CD4-positive, alpha-beta T cell treated with Interleukin-2 at 100 ng/mL for 4 hours (primary cell): ENCODE measurements at places on chromosomes 12 and 14.

DNA sequence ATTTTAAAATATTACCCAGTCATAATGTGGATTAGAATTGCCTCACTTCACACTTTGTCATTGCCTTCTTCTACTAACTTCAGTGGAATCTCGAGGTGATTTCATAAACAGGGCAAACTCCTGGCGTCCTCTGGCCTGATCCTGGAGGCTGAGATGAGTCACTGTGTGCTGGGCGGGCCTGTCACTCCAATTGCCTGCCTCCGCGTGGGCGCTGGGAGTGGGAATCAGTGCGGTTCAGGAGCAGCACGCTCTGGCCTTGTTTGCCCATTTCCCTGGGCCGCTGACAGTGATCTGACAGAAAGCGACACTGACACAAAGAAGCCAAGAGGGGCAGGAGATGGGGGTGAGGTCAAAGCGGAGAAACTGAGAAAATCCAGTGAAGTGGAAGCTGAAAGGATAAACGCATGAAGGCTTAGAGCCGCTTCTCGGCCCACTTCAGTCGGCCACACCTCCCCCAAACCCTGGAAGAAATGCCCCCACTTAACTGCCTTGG lies 29.7 kb downstream of the LGR5 start:
- no peak for DNase-seq

- no peak for DNase-seq
Measured at GRCh38 chr14:99432485-99432884, 48.2 kb downstream of the SETD3 start.

- no peak for DNase-seq
Measured at GRCh38 chr12:57813971-57814772, 4.4 kb downstream of the AVIL start.

GRCh38 chr12:51870504-51870903 lies 17.4 kb upstream of the ANKRD33 start:
- no peak for DNase-seq

DNA sequence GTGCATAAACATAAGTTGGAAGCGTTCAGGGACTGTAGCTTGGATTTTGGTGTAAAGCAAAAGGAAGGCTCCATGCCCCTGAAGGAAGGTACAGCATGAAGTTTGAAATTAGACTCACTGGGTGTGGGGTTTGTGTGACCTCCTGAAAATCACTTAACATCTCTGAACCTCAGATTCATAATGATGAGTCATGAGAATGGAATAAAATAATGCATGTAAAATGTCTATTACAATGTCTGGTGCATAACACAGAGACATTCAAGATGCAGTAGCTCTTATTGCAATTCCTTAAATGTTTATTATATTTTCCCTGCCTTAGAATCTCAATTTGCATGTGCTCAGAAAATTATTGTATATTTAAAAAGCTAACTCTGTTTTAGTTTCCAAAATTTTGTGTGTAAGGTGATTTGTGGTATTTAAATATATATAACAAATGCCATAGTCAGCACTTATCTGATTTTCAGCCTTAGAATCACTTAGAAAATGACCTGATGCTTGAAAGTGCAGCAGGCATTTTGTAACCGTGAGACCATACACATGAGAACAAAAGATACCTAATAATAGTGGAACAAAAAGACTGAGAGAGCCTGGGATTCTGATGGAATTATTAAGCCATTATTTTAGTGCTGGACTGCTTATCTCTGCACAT lies 66.3 kb downstream of the E2F7 start:
- no peak for DNase-seq

- no peak for DNase-seq
Measured at GRCh38 chr14:29310757-29311156, 544.2 kb downstream of the FOXG1 start.

GRCh38 chr12:9999016-9999415 lies at the start of gene CLEC1B:
TSS of gene CLEC1B (minus strand) at chr12:9999121. CDS start at chr12:9999100, 21 bp downstream.
- DNase-seq: no peak
